ENCODE measurements at places on chromosomes 1 and 21. TPM values are rescaled to one million over a fixed set of nuclear protein-coding genes. Genes with fewer than 3 reads are reported as not detected.

SPAG17 gene
- 94.3 TPM for total RNA-seq

LY9 gene
- 6.7 TPM for total RNA-seq

ERICH3 gene
- 0.23 TPM for total RNA-seq

FAM229A gene
- total RNA-seq: 13.3 TPM

S1PR1 gene
- 18.9 TPM for total RNA-seq

TMEM53 gene
- 10.7 TPM for total RNA-seq

NFASC gene
- 5.6 TPM for total RNA-seq

DNA sequence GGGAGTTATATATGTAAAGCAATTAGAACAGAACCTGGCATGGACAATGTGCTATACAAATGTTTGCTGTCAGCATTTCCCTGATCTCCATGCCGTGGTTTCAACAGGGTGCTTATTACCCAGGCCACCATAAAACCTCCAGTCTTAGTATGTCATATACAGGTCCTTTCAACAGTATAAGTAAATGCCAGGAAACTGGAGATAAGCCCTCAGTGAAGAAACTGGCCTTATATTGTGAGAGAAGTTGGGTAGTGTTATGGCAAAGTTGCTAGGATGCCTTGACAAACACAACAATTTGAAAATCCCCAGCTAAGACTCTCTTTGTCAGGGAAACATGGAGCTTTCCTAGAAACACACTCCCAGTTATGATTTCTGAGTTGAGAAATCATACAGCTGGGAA lies 850.2 kb upstream of the ADAMTS5 start:
- DNase-seq: no peak

DNA sequence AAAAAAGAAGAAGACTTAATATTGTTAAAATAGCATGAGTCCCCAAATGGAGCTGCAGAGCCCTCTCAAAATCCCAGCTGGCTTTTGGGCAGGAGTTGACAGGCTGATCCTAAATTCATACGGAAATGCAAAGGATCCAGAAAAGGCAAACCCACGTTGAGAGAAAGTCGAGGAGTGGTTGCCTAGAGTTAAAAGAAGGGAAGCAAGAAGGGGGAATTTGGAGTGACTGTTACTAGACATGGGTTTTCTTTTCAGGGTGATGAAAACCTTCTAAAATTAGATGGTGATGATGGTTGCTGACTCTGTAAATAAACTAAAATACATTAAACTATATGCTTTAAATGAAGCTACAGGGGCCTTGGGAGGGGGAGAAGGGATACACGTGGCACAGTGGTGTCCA lies 1.6 kb downstream of the DNMT3L start:
- DNase-seq: no peak

All from upper lobe of left lung (tissue), 6 donors.